Activated CD4-positive, alpha-beta T cell treated with anti-CD3 and anti-CD28 coated beads, Interleukin-2, amount 10 ng/mL, durations not matched to agents 24 days and 14 days (primary cell): ENCODE measurements at places on chromosomes 12 and 14. TPM values are rescaled to one million over a fixed set of nuclear protein-coding genes. Genes with fewer than 3 reads are reported as not detected.

DNA sequence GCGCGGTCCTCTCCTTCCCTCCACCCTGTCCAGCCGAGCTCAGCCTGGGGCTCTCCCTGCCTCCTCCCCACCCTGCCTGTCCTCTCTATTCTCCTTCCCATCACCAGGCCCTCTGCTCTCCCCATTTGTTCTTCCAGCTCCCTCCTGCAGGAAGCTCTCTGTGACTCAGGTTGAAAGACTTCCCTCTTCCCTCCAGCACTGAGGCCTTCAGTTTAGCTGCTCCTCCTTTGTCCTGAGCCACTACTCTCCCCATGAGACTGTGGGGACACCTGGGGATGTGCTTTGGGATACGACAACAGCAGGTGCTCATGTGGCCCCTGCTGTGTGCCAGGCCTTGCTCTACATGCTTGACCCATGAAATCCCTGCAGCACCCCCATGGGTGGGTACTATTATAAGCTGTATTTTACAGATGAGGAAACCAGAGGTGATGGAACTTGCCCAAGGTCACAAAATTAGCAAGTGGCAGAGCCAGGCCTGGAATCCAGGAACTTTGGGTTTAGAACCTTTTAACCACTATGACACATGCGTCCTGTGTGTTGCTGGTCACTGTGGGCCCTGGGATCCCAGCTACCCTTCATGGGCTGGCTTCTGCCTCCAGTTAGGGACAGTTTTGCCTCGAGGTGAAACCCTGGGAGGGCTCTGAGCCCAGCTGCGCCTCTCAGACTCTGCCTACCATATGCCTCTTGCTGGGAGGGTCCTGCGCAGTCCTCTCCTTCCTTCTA lies 5.5 kb downstream of the KRT80 start:
- H3K27me3 ChIP-seq, result no peaks in the 10 kb centered on the region
- H3K36me3 ChIP-seq, result no peaks in the 10 kb centered on the region
- DNase-seq, result no peak
- H3K4me3 ChIP-seq, result no peak overlapping the region
- H3K4me1 ChIP-seq, result peaks cover 3% of the 10 kb centered on the region

GRCh38 chr12:47312808-47313426 lies 233.2 kb upstream of the AMIGO2 start:
- DNase-seq, result no peak
- H3K27me3 ChIP-seq, result no peaks in the 10 kb centered on the region
- no peak overlapping the region for H3K27ac ChIP-seq
- peaks cover 16% of the 10 kb centered on the region for H3K36me3 ChIP-seq
- H3K4me3 ChIP-seq, result no peak overlapping the region

- DNase-seq, result no peak
- H3K27ac ChIP-seq, result no peak overlapping the region
- H3K36me3 ChIP-seq, result no peaks in the 10 kb centered on the region
- H3K4me3 ChIP-seq, result no peak overlapping the region
- no peaks in the 10 kb centered on the region for H3K4me1 ChIP-seq
- H3K27me3 ChIP-seq, result peaks cover 21% of the 10 kb centered on the region
These were observed 36.2 kb downstream of the APOBEC1 start for GRCh38 chr12:7629465-7629864.

DNA sequence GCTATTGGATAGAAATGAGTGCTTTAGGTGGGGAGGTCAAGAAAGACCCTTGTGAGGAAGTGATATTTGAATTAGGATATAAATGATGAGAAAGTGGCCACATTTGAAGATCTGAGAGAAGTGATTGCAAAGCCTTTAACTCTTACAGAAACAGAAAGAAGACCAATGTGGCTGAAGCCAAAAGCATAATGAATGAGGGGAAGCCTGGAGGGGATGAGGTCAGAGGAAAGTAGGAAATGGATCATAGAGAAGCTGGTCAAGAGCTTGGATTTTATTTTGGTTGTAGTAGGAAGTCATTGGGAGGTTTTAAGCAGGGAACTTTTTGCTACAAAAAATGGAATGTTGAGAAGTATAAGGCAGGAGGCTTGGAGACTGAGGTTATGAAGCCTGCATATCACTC lies 3.5 kb upstream of the GYS2 start:
- H3K27me3 ChIP-seq, result peaks cover 3% of the 10 kb centered on the region
- no peaks in the 10 kb centered on the region for H3K36me3 ChIP-seq
- no peak for DNase-seq
- no peak overlapping the region for H3K27ac ChIP-seq
- H3K4me3 ChIP-seq, result no peak overlapping the region

DNA sequence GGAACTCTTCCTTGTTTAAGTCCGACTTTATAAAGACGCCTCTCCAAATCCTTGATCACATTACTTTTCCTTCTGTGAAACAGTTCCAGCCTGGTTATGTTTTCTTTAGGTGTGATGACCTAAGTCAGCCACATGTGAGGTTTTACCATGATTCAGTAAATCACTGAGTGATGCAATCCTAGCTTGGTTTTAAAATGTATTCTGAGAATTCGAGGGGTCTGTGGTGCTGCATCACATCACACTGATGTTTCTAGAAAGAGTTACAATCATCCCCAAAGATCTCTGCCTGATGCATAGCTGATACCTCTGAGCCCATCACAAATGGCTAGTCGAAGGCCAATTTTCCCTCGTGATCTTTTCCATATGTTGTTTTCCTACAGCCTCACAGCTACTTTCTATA lies 152.7 kb downstream of the ANO2 start:
- DNase-seq, result no peak
- no peak overlapping the region for H3K27ac ChIP-seq
- H3K27me3 ChIP-seq, result no peaks in the 10 kb centered on the region
- H3K36me3 ChIP-seq, result no peaks in the 10 kb centered on the region

Gene KCNJ8
- total RNA-seq, result not detected in 2 replicates

DNA sequence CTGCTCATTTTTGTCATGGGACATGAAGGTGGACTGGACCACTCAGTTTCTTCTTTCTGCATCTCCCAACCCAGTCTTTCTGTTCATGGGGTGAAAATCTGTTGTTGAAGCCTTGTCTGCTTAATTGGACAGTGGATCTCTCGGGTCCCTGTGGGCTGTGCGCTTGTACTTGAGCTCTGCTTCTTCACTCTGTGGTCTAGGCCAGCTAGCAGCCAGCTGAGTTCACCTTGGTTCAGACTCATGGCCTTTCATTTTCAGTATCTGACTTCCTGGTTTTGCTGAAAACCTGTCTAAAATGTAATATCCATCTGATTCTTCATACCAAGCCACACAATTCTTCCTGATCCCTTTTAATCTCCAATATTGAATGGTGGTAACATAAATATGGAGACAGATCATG lies 117.2 kb downstream of the LRRK2 start:
- no peak overlapping the region for H3K27ac ChIP-seq
- H3K4me1 ChIP-seq, result no peaks in the 10 kb centered on the region
- no peak overlapping the region for H3K4me3 ChIP-seq
- H3K36me3 ChIP-seq, result no peaks in the 10 kb centered on the region
- DNase-seq, result no peak

DNA sequence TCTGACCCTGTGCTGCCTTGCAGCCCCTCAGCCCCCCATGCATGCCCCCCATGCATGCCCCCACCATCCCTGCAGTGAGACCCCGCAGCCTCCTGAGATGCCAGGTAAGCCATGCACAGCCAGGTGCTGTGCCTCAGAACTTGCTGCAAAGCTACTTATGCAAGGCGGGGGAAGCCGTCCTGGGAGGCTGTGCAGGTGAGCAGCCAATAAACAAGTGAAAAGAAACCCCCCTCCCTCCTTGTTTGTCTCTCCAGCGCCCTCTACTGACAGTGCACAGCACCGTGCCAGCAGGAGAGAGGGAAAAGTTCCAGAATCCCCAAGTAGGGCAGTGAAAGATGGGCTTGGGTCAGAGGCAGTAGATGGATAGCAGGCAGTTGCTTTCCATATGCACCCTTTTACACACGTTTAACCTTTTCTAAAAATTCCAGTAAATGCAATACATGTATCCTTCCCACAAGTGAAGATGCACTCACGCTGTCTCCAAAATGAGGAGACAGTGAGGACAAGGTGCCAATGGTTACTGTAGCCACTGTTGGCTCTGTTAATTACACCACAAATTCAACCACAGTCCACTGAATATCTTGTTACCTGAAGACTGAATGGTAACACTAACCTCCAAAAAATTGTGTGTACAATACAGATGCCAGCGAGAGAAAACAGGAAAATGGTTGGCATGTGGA lies 18.0 kb downstream of the TNFAIP2 start:
- peak; percentile 75 for DNase-seq
- H3K4me3 ChIP-seq, result no peak overlapping the region
- no peak overlapping the region for H3K27ac ChIP-seq
- H3K36me3 ChIP-seq, result no peaks in the 10 kb centered on the region

DNA sequence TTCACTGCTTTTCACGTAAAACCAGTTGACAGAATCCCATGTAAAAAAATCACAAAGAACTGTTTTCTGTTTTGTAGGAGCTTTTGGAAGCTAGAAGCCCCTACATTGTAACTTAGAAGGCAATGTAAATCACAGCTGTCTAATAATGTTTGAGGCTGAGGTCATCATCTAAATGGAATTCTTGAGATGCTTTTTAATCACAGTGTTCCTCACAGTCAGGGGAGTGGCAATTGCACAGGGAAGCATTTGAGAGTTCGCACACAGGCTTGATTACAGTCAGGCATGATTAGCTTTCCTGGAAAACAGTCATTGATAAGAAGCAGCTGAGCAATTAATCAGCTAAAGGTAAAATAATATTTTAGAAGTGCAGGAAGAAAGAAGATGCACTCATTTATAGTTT lies 2.9 kb downstream of the SLC17A8 start:
- H3K36me3 ChIP-seq, result no peaks in the 10 kb centered on the region
- H3K4me3 ChIP-seq, result no peak overlapping the region
- no peaks in the 10 kb centered on the region for H3K4me1 ChIP-seq
- no peak overlapping the region for H3K27ac ChIP-seq
- DNase-seq, result no peak
- H3K27me3 ChIP-seq, result peaks cover 23% of the 10 kb centered on the region

DNA sequence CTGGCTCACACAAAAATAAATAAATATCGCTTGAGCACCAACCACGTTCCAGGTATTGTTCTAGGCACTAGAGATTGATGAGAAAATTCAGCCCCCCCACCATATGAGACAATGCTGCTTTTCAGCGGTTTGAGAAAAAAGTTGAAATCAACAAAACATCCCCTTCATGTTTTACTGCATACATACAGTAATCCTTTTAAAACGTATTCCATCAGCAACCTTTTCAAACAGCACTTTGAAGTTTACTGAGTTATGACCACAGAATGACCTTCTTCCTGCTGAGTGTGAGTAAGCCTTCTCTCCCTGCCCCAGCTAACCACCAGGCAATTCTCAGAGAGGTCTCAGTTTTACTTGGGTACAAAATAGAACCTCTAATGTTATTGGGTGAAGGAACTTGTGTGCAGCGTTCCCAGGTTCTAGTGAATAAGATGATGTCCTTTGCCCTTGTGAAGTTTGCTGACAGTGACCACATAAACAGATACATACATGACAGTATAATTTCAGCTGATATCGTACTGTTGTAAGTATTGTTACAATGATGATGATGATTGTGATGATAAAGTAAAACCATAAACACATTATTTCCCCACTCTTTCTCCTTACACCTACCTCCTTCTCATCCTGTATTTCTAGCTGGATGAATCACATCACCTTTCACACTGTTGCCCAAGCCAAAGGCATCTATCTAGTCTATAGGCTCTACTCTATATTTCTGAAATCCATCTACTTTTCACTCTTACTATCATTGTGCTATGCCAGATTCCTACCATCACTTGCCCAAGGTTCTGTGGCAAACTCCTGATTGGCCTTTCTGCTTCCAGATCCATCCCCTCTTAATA lies 124.4 kb upstream of the KRR1 start:
- H3K27ac ChIP-seq, result peak overlapping the region; percentile 42
- peaks cover 29% of the 10 kb centered on the region for H3K4me1 ChIP-seq
- no peaks in the 10 kb centered on the region for H3K27me3 ChIP-seq

Gene PKP2
- not detected in 2 replicates for total RNA-seq

- H3K27ac ChIP-seq, result no peak overlapping the region
- H3K4me1 ChIP-seq, result peaks cover 3% of the 10 kb centered on the region
- H3K36me3 ChIP-seq, result peaks cover 33% of the 10 kb centered on the region
- H3K27me3 ChIP-seq, result no peaks in the 10 kb centered on the region
These were observed 9.8 kb downstream of the RBP5 start for GRCh38 chr12:7118881-7119280.

GRCh38 chr14:104109731-104110361 lies 24.3 kb downstream of the ASPG start:
- H3K4me1 ChIP-seq, result no peaks in the 10 kb centered on the region
- DNase-seq, result no peak
- H3K27ac ChIP-seq, result no peak overlapping the region
- H3K36me3 ChIP-seq, result no peaks in the 10 kb centered on the region
- no peak overlapping the region for H3K4me3 ChIP-seq

- no peaks in the 10 kb centered on the region for H3K4me1 ChIP-seq
- no peaks in the 10 kb centered on the region for H3K27me3 ChIP-seq
- H3K36me3 ChIP-seq, result peaks cover 3% of the 10 kb centered on the region
- DNase-seq, result no peak
- no peak overlapping the region for H3K27ac ChIP-seq
These were observed 53.2 kb downstream of the TESC start for GRCh38 chr12:117046011-117046369.

Gene ANKRD33
- not detected in 2 replicates for total RNA-seq

DNA sequence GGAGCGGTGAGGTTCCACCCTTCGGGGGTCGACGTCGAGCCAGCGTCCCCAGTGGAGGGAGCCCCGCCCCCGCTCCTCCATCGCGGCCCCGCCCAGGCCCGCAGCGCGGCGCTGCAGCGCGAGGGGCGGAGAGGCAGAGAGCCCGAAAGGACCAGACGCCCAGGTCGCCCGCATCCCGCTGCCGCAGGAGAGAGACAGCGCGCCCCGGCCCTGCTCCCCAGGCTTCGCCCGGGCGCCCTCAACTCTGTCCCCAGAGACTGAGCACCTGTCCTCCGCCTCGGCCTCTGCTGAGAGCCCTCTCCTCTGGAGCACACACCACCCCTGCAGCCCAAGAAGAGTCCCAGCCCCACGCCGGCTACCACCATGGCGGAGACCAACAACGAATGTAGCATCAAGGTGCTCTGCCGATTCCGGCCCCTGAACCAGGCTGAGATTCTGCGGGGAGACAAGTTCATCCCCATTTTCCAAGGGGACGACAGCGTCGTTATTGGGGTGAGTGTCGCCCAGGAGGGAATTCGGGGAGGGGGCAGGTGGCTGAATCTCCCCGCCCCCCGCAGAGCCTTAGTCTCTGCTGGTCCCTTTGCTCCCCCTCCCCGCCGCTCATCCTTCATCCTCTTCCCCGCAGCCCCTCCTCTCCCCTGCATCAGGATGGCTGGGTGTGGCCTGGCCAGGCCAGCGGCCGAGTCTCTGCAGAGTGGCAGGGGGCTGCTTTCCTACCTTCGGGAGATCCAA lies at the start of gene KIF5A:
Gene KIF5A, plus strand, starts transcription at position 136 of the 732 bp plus-strand sequence. Its CDS starts 228 bp downstream, at position 364.
- no peak within 1 kb of the TSS for H3K27ac ChIP-seq
- peaks cover 25% of the 10 kb centered on the region for H3K27me3 ChIP-seq

- H3K36me3 ChIP-seq, result no peaks in the 10 kb centered on the region
- no peak overlapping the region for H3K27ac ChIP-seq
- no peaks in the 10 kb centered on the region for H3K27me3 ChIP-seq
- no peak for DNase-seq
- no peaks in the 10 kb centered on the region for H3K4me1 ChIP-seq
These were observed 821.3 kb upstream of the TMEM132C start for GRCh38 chr12:127445581-127446139.

Gene RNASE4
- 0.24 and 0.26 TPM in 2 replicates for total RNA-seq

GRCh38 chr14:34085695-34086094 lies 134.8 kb upstream of the EGLN3 start:
- H3K4me3 ChIP-seq, result no peak overlapping the region
- H3K4me1 ChIP-seq, result peaks cover 4% of the 10 kb centered on the region
- no peaks in the 10 kb centered on the region for H3K36me3 ChIP-seq
- no peak for DNase-seq
- peaks cover 30% of the 10 kb centered on the region for H3K27me3 ChIP-seq

Gene RERGL
- total RNA-seq, result not detected in 2 replicates
